ENCODE measurements at places on chromosomes 3 and 15.
A peak's percentile ranks its signal among the peaks of the same experiment; 100 is the strongest.

GRCh38 chr3:36635731-36636130 is 128.6 kb downstream of the DCLK3 start:
- DNase-seq, result peak; percentile 59

DNA sequence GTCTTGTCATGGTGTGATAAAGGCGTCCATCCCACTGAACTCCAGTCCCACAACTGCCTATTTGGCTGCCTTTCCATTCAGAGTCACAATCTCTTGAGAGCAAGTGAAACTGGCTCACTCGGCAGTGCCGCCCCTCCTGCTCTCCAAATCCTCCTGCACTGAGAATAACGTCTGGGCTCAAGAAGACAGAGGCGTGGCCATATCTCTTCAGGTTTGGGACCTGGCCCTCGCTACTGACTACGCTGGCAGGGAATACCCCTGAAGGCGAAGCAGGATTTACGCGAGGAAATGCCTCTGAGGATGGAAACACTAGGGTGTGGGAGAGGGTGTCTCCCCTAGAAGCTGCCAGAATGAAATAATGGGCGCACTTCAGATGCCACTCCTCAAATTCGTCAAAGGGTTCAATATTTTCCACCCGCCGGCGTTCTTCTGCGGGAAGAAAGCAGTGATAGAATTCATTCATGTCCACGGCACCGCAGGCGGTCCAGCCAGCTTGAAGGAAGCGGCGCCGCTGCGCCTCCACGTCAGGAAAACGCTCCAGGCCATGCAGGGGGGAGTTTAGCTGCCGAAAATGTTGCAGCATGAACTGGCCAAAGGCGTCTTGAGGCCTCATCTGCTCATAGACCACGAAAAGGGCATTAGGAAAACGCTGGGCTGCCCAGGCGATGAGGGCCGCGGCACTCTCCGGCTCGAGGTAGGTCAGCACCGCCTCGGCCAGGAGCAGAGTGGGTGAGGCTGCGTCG is 985 bp downstream of the LCMT2 start:
- peak; percentile 79 for DNase-seq

GRCh38 chr3:172062761-172063160 is 23.4 kb downstream of the FNDC3B start:
- no peak for DNase-seq

- DNase-seq, result peak; percentile 42
Observed at GRCh38 chr15:81264072-81264857, 59.7 kb downstream of the STARD5 start.

DNA sequence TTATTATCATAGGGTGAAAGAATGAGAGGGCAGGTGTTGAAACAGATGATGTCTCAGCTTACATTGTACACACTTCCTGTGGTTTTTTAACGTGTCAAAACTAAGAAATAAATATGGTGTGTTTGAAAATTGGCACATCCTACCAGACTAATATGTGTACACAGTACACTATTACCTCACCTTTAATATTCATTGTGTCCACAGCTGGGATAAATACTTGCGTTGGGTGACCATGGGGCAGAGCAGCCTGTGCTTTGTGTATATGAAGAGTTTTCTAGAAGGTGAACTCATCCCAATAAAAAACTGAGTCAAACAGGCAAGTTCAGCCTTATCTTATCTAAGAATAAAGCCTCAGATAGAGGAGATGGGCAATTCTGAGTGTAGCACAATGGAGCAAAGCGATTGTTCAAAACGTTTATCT is 17.3 kb downstream of the SUCNR1 start:
- no peak for DNase-seq

DNA sequence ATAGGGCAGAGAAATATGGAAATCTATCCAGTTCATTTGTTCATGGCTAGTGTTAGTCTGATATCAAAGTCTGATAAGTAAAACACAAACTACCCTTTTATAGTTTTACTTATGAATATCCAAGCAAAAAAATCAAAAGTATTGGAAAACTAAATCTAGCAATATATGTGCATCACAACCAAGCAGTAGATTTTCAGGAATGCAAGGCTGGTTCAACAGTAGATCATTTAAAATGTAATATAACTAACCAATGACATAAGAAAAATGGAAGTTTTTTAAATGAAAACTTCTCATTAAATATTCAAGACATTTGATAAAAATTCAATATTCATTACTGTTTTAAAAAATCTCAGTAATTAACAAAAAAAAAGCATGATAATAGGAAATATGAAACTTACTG is 12.8 kb upstream of the AQP9 start:
- DNase-seq, result peak; percentile 20

GRCh38 chr3:73148206-73148605 is 86.7 kb downstream of the EBLN2 start:
- DNase-seq, result no peak

GRCh38 chr3:181712553-181713279 is 991 bp downstream of the SOX2 start:
- DNase-seq, result peak; percentile 20

- no peak for DNase-seq
Observed at GRCh38 chr15:60734851-60735250, 255.9 kb upstream of the ICE2 start.

DNA sequence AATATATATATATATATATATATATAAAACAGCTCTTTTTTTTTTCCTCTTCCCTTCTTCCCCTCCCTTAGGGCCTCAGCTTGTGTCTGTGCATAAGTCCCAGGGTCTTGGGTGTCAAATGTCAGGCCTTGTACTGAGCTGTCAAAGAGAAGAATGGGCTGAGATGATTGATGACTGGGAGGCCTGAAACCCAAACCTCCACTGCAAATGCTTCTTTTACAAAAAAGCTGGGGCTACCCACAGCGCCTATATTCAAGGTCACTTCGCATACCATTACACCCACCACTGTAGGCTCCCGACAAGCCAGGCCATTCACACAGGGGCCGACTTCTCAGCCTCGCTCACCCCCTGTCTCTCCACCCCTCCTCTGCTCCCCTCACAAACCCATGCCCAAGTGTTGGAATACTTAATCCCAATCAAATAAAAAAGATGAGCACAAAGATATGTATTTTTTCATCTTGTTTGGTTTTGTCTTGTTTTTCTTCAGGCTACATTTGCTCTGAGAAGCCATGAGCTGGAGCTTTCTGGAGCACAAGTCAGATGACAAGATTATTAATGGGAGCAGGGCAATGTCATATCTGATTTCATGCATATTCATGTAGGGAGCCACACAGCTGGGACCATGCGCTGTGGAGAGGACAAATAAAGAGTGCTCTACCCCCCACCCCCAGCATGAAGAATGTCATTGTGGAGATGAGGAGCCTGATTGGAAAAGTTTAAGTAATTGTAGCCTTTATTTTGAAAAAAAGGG is 614.4 kb upstream of the NR2F2 start:
- DNase-seq, result no peak

All from GM23248 (cell line).